ENCODE measurements at places on chromosomes 6 and 20. TPM values are rescaled to one million over a fixed set of nuclear protein-coding genes. Genes with fewer than 3 reads are reported as not detected.

NKAPL gene
- total RNA-seq: 0.90 TPM

PGC gene
- total RNA-seq: not detected

ID4 gene
- total RNA-seq: 102 TPM

EFHC1 gene
- total RNA-seq: 51.2 TPM

GABRR1 gene
- total RNA-seq: not detected

CALHM6 gene
- total RNA-seq: 9.5 TPM

ZNF831 gene
- total RNA-seq: 0.69 TPM

C6orf15 gene
- not detected for total RNA-seq

KCNG1 gene
- total RNA-seq: 5.6 TPM

FABP7 gene
- 0.63 TPM for total RNA-seq

CHD6 gene
- total RNA-seq: 61.5 TPM

ECT2L gene
- 0.21 TPM for total RNA-seq

TGM2 gene
- 75.7 TPM for total RNA-seq

OOEP gene
- not detected for total RNA-seq

PTK6 gene
- 2.8 TPM for total RNA-seq

PRRT1 gene
- 0.42 TPM for total RNA-seq

SCRT2 gene
- not detected for total RNA-seq

APCDD1L gene
- total RNA-seq: 3.9 TPM

HLA-DPA1 gene
- total RNA-seq: 25.4 TPM

CRYBG1 gene
- 32.4 TPM for total RNA-seq

LGSN gene
- total RNA-seq: not detected

MACROD2 gene
- 28.2 TPM for total RNA-seq

CPXM1 gene
- total RNA-seq: 46.9 TPM

FAM209A gene
- total RNA-seq: not detected

RCAN2 gene
- 23.7 TPM for total RNA-seq

CDSN gene
- not detected for total RNA-seq

SLC22A2 gene
- total RNA-seq: not detected

RIPPLY2 gene
- 0.26 TPM for total RNA-seq

All from urinary bladder (tissue), 4 donors.